T-helper 17 cell (primary cell): ENCODE measurements at places on chromosomes 13 and 19. TPM values are rescaled to one million over a fixed set of nuclear protein-coding genes. Genes with fewer than 3 reads are reported as not detected.

DNA sequence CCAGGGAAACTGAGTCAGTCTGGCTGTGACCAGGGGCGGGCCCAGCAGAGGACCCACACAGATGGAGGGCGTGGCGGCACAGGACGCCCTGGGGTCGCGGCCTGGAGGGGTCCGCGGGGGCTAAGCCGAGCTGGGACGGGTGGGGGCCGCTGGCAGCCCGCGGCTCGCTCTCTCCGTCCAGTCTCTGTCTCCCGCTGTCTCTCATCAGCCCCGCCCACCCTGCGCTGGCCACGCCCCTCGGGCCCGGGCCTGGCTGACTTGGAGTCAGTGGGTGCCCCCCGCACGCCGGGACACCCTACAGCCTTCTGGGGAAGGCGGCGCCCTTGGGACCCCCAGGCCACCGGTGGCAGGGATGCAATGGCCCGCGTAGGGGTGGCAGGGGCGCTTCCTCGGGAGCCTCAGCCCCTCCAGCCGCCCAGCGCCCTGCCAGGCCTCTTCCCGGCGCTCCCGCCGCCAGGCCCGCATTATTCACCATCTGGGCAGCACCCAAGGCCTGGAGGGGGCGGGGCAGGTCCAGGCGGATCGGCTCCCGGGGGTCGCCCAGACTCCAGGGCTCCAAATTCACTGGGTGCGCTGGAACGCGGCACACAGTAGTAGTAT lies at the start of gene TBXA2R:
Gene TBXA2R (minus strand): TSS at position 186 of the 600 bp plus-strand sequence. CDS start 6,241 bp downstream, outside the sequence.
- DNase-seq = peak; percentile 29

DNA sequence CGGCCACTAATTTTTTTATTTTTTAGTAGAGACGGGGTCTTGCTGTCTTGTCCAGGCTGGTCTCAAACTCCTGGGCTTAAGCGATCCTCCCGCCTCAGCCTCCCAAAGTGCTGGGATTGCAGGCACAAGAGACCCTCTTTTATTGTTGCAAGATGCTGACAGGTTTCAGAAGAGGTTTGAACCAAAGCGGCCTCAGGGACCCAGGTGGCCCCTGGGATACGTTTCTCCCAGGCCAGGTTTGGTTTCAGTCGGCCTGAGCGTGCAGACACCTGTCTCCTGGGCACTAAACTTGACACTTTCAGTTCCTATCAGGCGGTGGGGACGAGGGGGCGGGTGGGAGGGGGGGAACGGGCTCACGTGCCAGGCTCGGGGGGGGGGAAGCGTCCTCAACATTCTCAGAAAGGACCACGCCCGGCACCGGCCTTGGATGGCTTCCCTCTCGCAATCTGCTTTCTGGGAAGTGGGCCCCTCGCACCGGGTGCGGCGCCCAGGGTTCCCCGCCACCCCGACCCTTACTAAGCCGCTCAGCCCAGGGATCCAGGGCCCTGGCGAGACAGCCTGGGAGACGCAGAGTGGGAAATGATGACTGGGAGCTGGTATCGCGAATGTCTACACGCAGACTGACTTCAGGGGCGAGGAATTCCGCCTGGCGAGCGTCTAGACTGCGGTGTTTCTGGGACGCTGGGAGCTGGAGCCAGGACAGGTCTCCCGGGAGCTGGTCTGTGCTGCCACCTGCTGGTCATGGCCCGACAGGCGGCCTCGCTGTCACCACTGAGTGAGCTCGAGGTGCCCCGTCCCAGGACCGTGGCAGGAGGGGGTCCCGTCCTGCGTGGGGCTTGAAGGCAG lies 91.6 kb downstream of the GNG7 start:
- peak; percentile 78 for DNase-seq

- no peak for DNase-seq
These were observed 254.3 kb upstream of the PRR20A start for GRCh38 chr13:56886398-56886797.

DNA sequence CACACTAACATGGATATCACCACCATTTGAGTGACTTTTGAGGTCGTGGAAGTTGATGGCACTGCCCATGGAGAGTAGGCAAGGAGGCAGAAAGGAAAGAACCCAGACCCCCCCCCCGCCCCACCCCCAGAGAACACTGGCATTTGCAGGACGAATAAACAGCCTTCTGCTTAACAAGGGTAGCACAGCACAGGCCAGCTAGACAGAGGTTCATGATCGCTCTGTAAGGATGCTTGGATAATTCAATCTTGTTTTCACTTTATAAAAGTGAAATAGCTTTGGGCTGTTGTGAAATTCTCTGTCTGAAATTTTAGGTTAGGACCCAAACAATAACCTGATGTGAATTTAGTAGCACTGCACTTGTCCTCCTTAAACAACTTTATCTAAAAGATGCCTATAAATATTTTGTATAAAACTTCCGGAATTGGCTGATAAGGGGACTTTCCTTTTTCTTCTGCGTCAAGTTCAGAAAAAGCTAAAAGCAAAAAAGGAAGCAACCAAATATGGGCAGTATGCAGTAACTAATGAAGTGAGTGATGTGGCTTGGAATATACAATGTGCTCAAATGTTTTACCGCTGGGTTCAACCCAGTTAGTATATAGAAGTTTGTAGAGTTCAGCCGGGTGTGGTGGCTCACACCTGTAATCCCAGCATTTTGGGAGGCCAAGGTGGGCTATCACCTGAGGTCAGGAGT lies 163.7 kb downstream of the SHISA2 start:
- no peak for DNase-seq

DNA sequence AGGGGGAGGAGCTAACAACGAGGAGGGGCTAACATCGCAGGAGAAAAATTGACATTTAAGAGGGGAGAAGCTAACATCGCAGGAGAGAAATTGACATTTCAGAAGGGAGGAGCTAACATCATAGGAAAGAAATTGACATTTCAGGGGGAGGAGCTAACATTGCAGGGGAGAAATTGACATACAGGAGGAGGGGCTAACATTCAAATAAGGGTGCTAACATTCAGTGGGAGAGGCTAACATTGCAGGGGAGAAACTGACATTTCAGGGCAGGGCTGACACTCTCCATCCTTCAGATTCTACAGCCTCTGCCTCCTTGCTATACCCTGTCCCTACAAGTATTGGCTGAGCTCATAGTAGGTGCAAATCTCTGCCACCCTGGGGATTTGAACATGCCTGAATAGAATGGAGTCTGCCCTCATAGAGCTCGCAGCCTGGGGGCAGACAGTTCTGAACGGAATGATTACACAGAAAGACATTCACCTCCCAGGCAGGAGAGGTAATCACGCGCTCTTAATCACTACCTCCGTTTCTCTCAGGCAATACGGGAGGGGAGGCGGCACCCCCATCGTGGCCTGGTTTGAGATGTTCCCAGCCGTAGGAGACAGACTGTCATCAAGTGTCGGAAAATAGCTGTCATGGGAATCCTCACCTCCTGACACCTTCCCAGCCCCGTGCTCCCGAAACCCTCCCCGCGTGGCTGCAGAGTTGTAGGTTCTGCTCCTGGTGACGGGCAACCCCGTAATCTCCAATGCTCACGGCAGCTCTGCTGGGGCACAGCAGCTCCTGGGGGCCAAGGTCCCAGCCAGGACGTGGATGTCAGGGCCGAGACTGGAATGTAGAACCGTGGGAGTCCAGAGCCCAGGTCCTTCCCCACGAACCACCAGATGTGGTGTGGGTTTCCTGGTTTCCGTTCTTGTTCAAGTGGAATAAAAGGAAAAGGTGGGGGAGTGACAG lies 9.5 kb downstream of the GPR32 start:
- DNase-seq = no peak

The VAV1 gene
- 92.0 TPM for total RNA-seq

- DNase-seq = peak; percentile 52
These were observed at the start of gene DNAJB1 for GRCh38 chr19:14517840-14518505. Gene DNAJB1 (minus strand): TSS chr19:14518397. CDS start chr19:14518349, 48 bp downstream.

- DNase-seq = no peak
These were observed 16.2 kb downstream of the COL4A2 start for GRCh38 chr13:110323172-110323891.

DNA sequence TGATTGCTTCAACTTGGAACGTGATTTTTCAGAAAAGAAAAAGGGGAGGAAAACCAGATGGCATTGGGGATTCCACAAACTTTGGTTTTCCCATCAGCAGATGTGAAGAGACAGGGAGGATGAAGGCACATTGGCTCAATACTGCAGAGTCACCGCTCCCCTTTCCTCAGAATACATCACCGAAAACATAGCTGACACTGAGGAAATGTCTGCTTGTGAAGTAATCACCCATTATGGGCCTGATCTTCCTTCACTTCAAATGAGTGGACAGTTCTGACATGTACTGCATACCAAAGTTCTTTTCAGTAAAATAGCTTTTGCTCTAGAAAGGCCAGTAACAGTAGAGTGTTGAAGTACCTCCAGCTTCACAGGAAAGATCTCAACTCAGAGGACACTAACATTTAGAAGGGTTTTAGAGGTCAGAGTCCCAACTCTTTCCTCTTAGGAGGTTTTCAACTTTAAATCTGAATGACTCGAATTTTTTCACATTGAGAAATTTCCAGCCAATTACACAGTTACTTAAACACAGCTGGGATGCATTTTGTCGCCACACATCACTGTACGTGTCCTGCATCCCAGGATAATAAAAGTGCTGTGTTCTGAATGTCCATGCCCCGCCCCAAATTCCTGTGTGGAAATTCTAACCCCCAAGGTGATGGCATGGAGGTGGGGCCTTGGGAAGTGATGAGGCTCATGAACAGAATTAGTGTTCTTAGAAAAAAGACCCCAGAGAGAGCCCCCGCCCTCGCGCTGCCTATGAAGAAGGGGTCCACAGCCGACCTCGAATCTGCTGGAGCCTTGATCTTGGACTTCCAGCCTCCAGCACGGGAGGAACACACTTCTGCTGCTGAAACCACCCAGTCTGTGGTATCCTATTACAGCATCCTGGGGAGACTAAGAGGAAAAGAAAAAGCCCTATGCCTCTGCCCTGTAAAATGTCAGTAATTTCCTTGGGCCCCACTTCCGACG lies 77.7 kb downstream of the COL4A1 start:
- no peak for DNase-seq

DNA sequence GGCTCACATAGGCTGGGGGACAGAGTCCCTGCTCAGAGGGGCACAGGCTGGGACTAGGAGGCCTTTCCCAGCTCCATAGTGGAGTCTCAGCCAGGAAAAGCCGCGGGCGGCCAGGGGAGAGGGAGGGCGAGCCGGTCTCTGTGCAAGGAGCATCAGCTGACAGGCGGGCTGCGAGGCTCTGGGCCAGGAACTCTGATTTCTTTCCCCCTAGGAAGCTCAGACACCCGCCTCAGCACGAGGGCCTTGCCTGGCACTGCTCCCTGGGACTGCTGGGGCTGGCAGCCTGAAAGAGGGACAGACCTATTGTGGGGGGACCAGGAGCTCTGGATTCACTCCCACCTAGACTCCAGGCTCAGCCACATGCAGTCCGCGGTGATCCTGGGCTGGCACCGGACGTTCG lies 2.2 kb upstream of the PLK5 start:
- DNase-seq = no peak

DNA sequence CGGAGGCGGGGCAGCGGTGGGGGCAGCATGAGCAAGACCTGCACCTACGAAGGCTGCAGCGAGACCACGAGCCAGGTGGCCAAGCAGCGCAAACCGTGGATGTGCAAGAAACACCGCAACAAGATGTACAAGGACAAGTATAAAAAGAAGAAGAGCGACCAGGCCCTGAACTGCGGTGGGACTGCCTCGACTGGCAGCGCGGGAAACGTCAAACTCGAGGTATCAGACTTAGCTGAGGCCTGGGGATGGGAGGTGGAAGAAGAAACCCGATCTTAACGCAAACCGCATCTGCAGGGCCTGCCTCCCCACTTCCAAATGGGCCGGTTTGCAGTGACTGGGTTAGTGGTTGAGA lies 693 bp downstream of the RFXAP start:
- DNase-seq = peak; percentile 15

GRCh38 chr13:91401920-91402319 lies 3.5 kb downstream of the GPC5 start:
- DNase-seq = no peak

DNA sequence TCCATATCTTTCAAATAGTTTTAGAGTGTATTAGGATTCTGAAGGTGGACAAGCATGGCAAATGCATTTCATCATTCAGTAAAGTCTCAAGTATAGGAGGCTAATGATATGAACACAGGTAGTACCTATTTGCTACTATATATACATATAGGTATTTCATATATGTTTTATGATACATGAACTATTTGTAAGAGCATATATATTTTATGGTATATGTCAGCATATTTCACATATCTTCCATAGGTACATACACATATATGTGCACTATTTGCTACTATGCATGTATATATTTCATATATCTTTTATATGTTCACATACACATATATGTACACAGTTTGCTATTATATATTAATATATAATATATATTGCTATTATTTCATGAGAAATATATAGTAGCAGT lies 1291.7 kb upstream of the MIR17HG start:
- DNase-seq = no peak

The EPN1 gene
- total RNA-seq = 42.5 TPM

DNA sequence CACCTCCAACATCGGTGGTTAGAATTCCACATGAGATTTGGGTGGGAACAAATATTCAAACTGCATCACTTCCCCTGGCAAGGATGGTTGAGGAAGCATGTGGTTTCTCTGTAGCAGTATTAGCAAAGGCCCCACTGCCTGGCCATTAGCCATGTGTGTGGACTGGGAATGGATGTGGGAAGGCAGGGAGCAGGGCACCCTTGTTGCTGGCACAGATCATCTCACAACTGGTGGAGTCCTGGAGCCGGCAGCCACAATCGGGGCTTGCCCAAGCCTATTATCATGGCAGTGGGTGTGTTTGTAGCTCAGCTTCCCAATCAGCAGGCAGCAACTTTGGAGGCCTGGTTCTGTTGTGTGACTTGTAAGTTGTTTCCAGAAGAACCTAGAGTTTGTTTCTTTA lies 391.9 kb downstream of the DLEU7 start:
- DNase-seq = no peak
